ENCODE measurements at places on chromosomes 12 and 14.

GRCh38 chr12:122523846-122524718 lies 2.7 kb downstream of the RSRC2 start:
- DNase-seq = no peak

DNA sequence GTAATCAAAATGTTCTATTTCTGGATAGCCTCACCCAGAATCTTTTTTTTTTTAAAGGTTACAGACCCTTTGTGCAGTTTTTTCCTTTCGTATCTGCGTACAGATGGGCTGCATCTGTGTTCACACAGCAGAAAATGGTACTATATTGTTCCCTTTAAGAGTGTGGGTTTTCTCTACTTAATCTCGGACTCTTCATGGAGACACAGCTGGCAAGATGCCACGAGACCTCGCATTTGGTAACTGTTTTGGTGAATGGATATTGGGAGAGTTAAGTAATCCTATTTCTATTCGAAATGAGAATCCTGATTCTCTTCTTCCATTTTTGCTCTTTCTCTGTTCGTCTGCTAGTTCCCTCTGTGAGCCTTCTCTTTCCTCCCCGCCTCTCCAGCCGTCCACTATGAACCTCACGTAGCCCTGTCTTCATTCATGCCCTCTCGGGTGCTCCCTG lies 85.7 kb downstream of the SAMD4A start:
- DNase-seq = no peak

GRCh38 chr12:45416126-45416525 lies 200.2 kb downstream of the ANO6 start:
- DNase-seq = no peak

DNA sequence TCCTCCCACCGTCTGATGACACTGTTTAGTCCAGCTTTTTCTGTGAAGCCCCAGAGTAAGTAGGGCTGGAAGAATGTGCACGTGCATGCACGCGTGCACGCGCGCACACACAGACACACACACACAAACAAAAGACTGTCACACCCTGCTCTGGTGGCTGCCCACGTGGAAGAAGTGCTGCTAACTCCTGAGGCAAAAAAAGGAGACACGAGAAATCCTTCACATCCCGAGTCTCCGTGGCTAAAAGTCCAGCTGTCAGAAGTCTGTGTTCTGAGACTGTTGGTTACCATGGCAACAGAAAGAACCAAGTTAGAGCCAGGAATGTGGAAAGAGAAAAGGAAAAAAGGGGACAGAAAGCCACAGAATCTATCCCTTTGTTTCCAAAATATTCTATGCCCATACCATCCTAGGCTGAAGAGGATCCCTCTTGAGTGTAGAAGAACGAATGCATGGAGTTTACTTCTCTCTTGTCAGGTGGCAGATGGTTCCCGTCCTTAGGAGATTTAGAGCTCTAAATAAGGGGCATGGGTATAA lies 1.6 kb upstream of the C12orf71 start:
- DNase-seq = peak; percentile 68

GRCh38 chr12:52903285-52903854 lies 1.5 kb downstream of the KRT8 start:
- peak; percentile 86 for DNase-seq

DNA sequence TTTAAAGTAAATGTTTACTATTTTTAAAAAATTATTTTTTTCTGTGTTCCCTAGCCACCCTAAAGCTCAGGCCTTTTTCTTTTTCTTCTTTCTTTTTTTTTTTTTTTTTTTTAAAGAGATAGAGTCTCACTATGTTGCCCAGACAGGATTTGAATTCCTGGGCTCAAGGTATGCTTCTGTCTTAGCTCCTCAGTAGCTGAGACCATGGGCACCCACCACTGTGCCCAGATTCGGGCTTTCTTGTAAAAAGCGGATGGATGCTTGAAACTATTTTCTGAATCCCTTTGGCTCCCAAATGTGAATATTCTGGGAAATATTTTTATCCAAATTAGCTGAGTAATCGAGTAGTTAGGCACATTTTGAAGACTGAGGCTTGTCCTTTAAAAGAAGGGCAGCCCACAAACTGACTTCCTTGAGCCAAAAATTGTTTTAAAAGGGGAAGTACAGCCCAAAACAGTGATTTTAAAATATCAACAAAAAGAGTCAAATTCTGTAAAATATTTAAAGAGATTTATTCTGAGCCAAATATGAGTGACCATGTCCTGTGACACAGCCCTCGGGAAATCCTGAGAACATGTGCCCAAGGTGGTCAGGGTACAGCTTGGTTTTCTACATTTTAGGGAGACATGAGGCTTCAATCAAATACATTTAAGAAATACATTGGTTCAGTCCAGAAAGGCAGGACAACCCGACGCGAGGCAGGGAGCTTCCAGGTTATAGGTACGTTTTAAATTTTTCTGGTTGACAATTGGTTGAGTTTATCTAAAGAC lies 28.8 kb upstream of the HIGD1C start:
- DNase-seq = no peak

- no peak for DNase-seq
These were observed 6.0 kb downstream of the BICDL1 start for GRCh38 chr12:119994892-119995658.

GRCh38 chr12:120468325-120468820 lies 1.2 kb downstream of the SRSF9 start:
- DNase-seq = peak; percentile 46

DNA sequence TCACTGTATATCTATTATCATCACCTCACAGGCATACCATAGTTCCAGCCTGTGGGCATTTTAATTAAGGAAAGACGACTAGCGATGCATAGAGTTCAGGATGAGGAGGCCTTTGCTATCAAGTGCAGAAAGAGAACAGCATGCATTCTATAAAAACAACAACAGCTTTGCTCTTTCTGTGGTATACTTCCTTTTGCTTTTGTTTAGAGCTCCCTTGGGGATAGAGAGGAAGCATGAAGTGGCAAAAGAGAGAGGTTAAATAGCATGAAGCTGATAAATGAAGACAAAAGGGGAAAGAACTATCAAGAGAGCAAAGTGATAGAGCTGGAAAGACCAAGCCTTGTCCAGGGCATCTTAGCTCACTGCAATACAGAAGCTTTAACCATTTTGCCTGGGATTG lies 23.5 kb downstream of the IFNG-AS1 start:
- no peak for DNase-seq

GRCh38 chr12:57591782-57592325 lies 862 bp downstream of the PIP4K2C start:
- DNase-seq = no peak

- DNase-seq = no peak
These were observed 22.3 kb downstream of the SYT1 start for GRCh38 chr12:78886719-78887407.

DNA sequence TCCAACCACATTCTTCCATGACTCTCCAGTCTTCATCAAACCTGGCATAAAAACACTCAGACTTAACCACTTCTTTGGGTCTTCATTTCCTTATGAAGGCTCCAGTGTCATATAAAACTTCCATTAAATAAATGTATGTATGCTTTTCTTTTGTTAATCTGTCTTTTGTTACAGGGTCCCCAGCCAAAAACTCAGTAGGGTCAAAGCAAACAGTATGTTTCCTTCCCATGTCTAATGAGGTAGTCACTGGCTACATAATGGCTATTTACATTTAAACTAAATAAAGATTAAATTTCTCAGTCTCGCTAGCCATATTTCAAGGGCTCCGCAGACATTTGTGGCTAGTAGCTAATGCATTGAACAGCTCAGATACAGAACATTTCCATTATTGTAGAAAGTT lies 40.1 kb upstream of the STAB2 start:
- DNase-seq = no peak

- no peak for DNase-seq
These were observed 120.2 kb upstream of the RFLNA start for GRCh38 chr12:124174451-124175348.

DNA sequence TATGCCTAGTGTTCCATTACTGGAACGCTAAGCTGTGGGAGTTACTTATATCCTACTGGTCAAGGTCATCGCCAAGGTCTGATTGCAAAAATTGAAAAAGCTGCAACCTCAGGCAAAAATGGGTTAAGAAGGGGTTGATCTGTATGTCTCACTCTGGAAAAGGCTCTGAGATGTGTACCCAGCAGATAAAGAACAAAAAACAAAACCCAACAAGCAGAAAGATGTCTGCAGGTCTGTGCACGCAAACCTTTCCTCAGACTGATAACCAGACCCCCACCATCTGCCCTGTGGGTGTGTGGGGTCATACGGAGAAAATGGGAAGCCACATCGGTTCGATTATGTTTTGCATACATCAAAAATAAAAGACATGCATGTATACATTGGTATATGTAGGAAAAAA lies 56.4 kb downstream of the TESC start:
- no peak for DNase-seq

DNA sequence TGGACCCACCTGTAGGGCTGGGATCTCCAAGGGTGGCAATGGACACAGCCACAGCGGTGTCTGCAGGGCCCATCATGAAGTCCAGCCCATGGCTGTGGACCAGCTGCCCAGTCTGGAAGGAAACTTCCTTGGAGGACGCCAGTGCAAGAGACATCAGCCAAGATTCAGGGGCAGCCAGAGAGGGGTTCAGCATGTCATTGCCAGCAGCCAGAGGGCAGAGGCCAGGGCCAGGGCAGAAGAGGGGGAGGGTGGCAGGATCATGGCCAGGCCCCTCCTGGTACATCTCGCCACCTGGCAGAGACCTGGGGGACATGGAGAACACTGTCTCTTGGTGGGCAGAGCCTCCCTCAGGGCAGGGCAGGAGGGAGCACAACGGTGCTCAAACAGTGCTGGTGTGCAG lies 10.2 kb downstream of the ANHX start:
- DNase-seq = no peak

GRCh38 chr12:88472775-88473174 lies 107.5 kb downstream of the KITLG start:
- no peak for DNase-seq

- DNase-seq = peak; percentile 60
These were observed 23.2 kb upstream of the ESRRB start for GRCh38 chr14:76352639-76353281.

DNA sequence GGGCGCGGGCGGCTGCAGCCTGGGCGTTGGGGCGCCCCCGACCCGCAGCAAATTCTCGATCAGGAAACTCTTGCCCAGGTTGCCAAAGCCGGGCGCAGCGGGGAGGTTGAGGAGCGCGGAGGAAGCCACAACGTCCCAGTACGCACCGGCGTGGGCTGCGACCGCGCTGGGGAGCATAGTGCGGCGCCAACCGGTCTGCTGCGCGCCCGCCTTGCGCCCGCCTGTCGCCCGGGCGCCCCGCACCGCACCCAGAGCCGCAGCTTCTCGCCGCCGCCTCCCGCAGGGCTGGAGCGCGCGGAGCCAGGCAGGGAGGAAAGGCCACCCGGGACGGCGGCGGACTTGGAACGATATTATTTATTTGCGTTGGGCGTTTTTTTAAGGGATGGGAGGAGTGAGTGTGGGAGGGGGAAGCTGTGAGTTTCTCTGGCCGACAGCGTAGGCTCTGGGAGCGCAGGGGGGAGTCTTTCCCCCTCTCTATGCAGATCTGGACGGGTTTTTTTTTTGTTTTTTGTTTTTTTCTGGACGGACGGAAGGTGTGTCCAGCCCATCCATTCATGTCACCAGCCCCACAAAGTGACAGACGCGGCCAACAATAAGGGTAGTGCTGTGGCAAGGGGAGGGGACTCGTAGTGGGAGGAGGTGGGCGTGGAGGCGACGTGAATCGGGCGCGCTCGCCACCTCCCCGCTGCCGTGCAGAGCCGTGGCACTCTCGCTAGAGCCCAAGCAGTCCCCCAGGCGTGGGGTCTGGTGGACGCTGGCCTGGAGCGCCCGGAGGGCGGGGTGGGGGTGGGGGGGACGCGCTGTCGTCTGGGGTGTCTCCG lies at the start of gene DBX2:
DBX2 (minus strand) TSS at position 349 of the 821 bp plus-strand sequence; CDS start at position 177, 172 bp downstream.
- DNase-seq = no peak

- no peak for DNase-seq
These were observed 7.9 kb downstream of the NRIP2 start for GRCh38 chr12:2826721-2827515.

DNA sequence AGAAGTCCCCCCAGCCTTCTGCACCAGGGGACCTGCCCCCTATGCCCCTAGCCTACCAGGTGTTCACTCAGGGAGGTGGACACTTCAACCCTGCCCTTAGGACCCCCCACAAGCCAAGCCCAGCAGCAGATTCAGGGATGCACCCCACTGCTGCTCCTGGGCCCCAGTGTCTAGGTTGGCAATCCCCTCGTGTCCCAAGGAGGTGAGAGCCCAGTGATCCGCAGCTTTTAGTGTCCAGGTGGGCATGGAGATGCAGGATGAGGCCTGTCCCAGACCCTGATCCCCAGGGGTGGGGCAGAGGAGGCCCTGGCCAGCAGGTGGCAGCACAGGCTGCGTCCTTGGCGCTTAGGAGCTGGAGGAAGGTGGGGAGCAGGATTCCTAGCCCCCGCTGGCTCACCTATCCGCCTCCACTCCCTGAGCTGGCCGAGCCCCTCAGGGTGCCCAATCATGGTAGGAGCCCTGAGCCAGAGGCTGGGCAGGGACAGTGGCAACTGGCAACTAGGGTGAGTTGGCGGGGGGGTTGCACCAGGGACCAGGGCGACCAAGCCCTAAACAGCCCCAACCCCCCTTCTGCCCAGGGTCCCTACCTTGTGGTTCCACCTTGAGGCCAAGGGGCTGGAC lies 4.1 kb downstream of the CKB start:
- DNase-seq = no peak

GRCh38 chr12:121128908-121129810 lies 3.5 kb upstream of the P2RX7 start:
- DNase-seq = peak; percentile 16

- no peak for DNase-seq
These were observed 79.7 kb downstream of the SPTB start for GRCh38 chr14:64800000-64800399.

- DNase-seq = no peak
These were observed 174.4 kb downstream of the MON2 start for GRCh38 chr12:62640910-62641448.

GRCh38 chr12:1170411-1170810 lies 179.4 kb downstream of the ERC1 start:
- no peak for DNase-seq

DNA sequence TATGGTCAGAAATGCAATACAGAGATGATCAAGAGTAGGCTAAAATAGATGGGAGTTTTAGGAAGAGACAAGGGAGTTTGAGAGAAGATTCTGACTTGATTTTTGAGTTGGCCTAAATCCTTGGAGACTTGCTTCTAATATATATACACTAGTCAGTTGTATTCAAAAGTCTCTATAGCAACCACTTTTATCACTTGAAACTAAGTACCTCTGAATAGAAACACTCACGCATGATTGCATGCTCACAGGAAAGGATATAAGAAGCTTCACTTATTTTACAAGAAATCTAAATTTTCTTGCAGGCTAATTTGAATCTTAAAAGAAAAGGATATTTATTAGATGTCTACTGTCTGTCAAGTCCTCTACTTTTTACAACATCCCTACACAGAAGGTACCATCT lies 316.8 kb downstream of the SNAPC1 start:
- no peak for DNase-seq

GRCh38 chr14:55807053-55807880 lies 227.3 kb downstream of the KTN1 start:
- DNase-seq = peak; percentile 48

All from right lung (tissue), 10 donors.